ENCODE measurements at places on chromosomes 7 and 10.

DNA sequence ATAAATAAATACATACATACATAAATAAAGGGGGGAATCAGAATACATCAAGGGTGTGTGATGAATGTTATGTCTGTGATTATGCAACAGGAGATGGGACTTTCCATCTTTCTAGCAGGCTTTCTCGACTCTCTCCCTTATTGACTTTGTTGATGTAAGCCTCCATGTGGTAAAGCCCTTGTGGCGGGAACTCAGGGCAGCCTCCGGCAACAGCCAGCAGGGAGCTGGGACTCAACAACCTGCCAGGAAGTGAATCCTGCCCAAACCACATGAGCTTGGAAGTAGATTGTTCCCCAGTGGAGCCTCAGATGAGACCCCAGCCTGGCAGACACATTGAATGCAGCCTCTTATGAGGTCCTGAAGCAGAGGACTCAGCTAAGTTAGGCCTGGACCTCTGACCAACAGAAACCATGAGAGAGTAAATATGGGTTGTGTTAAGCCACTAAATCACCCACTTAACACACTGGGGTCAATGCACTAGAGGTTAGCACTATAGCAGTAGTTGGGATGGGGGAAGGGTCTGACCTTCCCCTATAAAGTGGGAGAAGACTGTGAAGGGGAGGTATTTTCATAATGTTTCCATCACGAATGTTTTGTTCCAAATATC is 104.0 kb downstream of the JCAD start:
- DNase-seq: no peak

DNA sequence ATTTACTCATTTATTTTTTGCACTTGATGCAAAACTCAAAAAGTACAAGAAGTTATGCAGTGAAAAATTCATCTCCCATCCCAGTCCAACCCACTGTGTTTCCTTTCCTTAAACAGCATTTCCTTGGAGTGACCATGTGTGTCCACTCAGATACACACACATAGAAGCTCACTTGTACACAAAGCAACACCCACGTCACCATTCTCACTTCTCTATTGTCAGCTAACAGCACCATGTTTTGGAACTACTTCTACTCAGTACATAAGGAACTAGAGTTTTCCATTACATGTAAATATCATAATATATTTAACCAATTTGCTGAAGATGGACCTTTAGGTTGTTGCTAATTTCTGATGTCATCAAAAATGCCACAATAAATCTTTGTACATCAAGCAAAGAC is 167.6 kb downstream of the GRID1 start:
- DNase-seq: no peak

DNA sequence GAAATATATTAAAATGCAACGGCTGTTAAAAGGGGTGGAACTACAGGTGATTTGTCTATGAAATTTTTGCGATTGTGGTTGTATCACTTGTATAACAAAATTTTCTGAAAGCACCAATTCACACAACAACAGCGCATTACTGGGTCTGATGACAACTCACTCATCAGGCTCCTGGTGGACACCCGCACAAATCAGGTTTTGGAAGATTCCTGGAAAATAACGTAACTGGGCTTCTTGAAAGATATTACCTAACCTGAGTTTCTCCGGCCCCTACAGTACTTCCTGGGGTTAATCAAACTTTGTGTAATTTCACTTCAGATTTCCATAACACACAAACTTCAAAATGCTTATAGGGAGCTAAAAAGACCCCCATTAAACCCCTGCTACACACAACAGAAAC is 7.6 kb downstream of the SNX8 start:
- DNase-seq: no peak

GRCh38 chr10:43682956-43683355 is 34.3 kb upstream of the ZNF32 start:
- no peak for DNase-seq

- no peak for DNase-seq
Observed at GRCh38 chr7:5448378-5449037, 24.9 kb upstream of the TNRC18 start.

DNA sequence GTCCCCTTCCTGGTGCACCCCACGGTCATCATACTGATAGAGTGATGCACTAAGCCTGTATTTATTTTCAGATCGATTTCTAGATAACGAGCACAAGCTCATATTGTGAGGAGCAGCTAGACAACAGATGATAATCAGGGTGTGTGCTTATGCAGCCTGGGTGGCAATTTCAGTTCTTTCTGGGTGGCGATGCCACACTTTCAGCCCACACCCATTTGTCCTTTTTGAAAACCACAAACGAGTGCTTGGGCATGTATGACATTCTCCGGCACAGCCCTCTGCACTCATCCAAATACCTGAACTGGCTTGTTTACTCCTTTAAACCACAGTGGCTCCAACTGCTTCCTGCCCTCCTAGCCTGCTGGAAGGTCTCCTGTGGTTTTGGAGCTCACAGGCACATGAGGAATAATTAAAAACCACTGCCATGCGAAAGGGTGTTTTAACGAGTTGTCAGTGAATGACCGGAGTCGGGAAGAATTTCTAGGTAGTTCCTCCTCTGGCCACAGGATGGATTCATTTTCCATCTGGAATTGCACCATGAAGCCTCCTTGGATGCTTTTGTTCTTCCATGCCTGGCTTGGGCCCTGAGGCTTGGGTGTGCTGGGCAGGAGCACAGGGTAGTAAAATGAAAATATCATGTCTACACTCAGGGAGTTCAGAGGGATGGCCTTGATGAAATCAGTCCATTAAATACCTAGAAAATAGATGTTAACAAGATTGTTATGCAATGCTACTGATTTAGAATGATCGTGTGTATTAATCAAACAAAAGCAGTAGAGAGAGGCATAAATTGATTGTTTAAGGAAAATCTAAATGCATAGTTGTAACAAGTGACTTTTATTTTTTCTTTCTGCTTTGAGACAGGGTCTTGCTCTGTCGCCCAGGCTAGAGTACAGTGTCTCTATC is 52.4 kb upstream of the ITGB1 start:
- peak; percentile 69 for DNase-seq

DNA sequence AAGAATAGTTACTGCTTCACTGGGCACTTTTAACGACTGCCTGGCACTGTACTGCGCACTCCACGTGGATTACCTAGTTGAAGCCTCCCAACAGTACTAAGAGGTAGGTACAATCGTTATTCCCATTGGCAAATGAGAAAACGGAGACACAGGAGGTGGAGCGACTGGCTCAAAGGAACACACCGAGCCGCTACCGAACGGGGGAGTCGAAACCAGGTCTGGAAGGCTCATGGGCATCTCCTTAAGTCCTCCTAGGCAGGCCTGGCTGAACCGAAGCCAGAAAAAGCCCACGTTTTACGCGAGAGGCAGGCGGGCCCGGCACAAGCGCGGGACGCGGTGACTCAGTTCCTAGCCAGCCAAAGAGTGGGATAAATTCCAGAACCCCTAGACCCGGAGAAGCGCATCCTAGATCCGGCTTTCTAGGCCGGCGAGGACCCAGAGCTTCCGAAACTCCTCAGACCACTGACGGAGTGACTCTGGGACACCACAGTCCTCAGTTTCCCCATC is 472 bp downstream of the PDAP1 start:
- DNase-seq: peak; percentile 32

GRCh38 chr10:99926925-99927720 is 82.6 kb downstream of the DNMBP start:
- DNase-seq: no peak

- DNase-seq: no peak
Observed at GRCh38 chr7:78253850-78254725, 455.5 kb downstream of the PHTF2 start.

GRCh38 chr10:3499120-3499519 is 285.9 kb downstream of the KLF6 start:
- no peak for DNase-seq

- no peak for DNase-seq
Observed at GRCh38 chr7:140281255-140281654, 104.5 kb upstream of the KDM7A start.

DNA sequence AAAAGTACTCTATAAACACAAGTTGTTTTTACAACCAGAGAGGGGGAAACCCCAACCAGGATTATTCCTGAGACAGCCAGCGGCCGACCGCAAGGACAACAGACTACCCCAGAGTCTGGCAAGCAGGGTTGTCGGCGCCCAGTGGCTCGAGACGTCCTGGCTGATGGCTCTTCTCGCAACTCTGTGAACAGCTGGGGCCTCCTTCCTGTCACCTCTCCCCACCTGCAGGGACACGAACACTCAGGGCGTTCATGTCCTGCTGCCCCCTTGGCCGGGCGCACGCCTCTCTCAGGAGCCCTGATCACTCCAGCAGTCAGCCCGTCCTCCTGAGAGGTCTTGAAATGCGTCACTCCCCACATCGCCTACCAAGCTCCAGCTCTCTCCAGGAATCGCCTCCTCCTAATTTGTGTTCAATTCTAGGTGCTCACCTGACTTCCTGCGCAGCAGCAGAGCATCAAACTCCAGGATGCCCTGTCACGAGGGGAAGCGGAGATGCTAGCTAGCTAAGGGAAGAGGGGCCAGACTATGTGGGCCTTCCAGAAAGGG is 66.4 kb upstream of the TNRC18 start:
- no peak for DNase-seq

- no peak for DNase-seq
Observed at GRCh38 chr7:149717481-149717880, 55.9 kb downstream of the ZNF467 start.

GRCh38 chr7:35691827-35692307 is 3.1 kb downstream of the HERPUD2 start:
- peak; percentile 47 for DNase-seq

DNA sequence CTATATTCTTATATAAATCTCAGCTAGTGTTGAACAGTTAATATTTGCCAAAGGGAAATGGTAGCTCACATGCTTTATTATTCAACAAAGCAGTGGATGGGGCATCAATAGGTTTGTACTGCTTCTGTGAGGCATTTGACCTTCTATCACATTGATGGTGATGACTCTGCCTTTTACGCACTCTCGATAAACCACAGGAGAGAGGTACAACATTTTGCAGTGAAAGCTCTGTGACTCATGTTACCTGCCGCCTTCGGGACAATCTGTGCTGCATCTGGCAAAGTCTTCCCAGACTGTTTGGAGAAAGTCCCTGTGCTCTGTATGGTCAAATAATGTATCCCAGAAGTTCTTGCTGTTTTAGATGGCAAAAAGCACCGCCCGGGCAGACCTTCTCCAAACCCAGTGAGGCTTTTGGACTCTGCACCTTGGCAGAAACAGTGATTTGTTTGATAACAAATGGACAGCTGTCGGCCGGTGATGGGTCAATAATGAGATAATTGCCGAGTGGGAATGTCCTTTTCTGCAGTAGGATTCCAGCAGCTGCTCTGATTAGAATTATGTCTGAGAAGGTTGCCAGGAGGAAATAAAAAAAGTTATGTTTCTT is 61.0 kb downstream of the PLPP4 start:
- no peak for DNase-seq

DNA sequence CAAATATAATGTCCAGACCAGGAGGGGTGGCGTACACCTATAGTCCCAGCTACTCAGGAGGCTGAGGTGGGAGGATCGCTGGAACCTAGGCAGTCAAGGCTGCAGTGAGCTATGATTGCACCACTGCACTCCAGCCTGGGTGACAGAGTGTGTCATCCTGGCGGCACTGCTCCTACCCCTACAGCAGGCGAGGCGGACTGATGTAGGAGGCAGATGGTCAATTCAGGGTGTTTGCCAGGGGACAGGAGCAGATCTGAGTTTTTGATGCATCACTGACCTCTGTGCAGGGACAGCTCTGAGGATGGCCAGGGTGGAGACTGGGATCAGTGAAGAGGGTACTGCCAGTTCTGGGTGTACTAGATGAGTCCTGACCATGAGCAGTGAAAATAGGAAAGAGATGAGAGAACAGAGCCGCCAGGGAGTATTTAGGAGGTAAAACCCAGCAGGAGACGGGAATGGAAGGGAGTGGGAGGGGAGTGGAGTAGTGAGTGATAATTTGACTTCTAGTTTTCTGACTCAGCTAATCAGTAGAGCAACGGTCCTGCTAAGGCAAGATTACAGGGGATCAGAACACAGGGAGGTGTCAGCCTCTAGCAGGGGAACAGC is 75.3 kb downstream of the HIP1 start:
- no peak for DNase-seq

GRCh38 chr10:86035791-86036543 is 330.6 kb downstream of the GRID1 start:
- no peak for DNase-seq

DNA sequence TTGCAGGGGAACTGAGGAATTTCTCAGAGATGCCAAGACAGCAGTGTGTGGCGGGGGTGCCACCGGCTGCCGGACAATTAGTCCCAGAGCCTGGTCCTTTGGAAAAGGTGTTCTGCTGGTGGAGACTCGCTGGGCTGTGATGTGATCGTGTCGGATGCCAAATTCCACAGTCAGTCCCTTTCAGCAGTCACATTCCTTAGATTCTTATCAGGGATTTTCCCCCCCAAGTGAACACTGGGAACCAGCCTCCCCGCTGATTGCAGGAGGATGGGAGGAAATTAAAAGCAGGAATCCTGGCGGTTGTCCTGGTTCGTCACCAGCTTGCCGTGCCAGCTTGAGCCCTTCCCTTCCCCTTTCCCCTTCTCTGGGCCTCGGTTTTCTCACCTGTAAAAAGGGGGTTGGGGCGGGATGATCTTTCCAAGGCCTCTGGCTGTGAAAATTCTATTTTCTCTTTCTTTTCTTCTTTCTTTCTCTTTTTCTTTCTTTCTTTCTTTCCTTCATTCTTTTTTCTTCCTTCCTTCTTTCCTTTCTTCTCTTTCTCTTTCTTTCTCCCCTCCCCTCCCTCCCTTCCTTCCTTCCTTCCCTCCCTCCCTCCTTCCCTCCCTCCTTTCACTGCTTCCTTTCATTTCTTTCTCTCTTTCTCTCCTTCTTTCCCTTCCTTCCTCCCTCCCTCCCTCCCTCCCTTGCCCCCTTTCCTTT is 39.6 kb downstream of the COL26A1 start:
- DNase-seq: no peak

DNA sequence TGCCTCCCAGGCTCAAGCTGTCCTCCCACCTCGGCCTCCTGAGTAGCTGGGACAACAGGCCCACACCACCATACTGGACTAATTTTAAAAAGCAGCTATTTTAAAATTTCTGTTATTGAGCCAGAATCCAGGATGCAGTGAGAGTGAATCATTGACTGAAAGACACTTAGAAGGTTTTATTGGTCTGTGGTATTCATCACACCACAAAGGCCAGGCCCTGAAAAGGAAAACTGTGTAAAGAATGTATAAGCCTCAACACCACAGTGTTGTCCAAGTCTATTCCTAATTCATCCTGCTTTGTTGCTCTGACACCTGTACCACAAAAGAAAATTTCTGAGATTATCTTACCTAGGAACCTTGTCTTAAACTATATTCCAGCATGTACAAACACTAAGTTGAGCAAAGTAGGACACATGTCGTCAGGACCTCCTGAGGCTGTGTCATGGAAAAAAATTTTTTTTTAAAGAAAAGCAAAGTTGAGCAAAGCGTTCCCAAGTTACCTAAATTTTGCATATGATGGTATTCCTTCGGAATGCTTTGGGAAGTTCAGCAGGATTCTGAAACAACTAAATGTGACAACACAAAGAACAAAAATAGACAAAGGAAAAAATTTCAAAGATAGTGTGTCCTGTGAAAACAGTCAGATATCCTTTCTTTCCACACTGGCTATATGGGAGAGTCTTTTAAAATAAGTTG is 129.6 kb upstream of the MKLN1 start:
- no peak for DNase-seq

DNA sequence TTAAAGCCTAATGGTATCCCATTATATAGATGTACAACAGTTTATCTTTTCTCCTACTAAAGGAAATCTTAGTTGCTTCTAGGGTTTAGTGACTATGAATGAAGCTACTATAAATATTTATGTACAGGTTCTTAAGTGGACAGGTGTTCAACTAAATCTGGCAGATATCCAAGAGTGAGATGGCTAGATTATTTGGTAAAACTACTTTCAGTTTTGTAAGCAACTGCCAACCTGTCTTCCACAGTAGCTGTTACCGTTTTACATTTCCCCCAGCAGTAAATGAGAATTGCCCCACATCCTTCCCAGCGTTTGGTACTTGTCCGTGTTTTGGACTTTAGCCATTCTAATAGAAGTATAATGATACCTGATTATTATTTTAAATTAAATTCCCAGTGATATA is 144.9 kb upstream of the MAGI2 start:
- no peak for DNase-seq

All from CD4-positive, alpha-beta T cell treated with Interleukin-4 for 1 hour (primary cell).